Stimulated activated CD4-positive, alpha-beta T cell treated with anti-CD3 and anti-CD28 coated beads, Interleukin-4, amount 100 ng/mL, for 24 hours (primary cell): ENCODE measurements at places on chromosomes 7 and 10.

GRCh38 chr7:153524070-153524601 lies 528.1 kb upstream of the DPP6 start:
- DNase-seq, result no peak

DNA sequence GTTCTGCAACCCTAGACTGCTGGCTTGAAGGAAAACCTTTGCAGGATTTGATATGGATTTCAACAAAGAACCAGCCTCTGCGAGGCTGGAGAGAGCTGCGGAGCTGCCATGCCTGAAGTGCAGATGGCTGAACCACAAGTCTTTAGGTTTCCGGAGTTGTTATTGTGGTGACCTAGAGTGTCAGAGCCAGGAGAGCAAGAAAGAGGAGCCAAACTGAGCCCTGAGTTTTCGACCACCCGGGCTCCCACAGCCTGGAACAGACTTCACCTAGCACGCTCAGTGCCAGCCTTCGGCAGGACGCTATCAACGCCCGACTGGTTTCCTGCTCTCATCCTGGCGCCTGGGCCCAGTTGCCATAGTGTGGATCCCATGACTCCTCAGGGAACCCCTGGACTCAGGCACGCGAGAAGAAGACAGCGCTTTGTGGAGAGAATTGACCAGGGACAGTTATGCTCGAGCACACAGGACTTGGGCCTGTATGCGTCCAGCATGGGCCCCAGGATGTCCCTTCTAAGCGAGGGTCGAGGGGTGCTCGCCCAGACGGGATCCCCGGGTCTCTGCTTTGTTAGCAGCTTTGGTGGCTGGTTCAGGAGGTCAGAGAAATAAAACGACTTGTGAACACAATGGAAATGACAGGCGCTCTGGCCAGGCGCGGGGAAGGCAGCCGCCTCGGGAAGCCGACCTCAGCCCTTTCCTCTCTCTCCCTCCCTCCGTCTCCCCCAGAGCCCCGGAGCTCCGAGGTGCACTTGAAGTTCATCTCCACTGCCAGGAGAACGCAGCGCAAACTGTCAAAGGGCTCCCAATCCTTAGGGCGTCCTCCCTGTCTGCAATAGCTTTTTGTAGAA lies 1.8 kb upstream of the GAD2 start:
- no peak for DNase-seq

- no peak for DNase-seq
Measured at GRCh38 chr10:1398626-1399410, 338.5 kb downstream of the ADARB2 start.

DNA sequence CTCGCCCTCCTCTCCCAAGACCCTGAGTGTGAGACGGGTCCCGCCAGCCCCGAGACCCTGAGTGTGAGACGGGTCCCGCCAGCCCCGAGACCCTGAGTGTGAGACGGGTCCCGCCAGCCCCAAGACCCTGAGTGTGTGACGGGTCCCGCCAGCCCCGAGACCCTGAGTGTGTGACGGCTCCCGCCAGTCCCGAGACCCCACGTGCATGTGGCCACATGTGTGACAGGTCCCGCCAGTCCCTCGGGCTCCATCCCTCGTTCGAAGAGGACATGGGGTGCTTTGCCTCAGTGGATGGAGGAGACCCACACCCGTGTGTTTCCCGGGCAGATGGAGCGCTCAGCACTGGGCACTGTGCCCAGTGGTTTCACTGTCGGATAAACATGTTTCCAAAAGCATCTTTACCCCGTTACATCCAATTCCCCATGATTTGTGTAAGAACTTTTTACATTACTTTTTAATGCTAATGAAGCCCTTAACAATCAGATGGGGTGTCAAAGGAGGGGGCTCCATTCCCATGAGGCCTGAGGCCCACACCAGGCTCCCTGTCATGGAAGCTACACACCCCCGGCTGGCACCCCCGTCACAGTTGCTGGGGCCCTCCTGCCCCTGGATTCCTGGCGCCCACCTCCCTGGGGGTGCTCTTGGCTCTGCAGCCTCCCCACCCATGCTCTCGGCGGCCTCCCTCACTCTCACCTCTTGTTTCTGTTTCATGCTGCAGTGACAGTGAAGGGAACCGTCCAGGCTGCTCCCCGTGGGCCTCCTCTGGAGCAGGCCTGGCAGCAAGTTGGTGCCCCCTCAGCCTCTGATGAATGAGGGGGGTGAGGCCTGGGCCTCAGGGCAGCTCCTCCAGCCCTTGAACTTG lies 48.5 kb upstream of the CFAP46 start:
- no peak for DNase-seq

GRCh38 chr10:63142136-63142535 lies 9.0 kb downstream of the NRBF2 start:
- no peak for DNase-seq

DNA sequence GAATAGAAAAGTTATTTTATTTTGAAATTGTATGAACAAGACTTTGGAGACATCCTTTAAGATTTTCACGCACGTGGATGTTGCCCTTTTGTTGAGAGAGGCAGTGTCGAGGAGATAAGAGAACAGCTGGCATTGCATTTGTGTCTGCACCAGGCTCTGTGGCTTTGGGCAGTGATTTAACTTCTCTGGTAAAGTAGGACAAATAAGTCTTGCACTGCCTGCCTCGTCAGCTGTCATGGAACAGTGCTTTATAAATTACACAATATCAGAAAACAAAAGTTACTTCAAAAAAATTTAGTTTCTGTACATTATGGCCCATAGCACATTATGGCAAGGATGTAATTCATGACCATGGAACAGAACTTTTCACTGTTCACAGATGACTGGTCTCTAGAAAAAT lies 20.1 kb downstream of the SNX10 start:
- no peak for DNase-seq

GRCh38 chr7:33336820-33337219 lies 207.5 kb downstream of the BBS9 start:
- no peak for DNase-seq

GRCh38 chr10:64038107-64038506 lies 516.9 kb downstream of the REEP3 start:
- no peak for DNase-seq

DNA sequence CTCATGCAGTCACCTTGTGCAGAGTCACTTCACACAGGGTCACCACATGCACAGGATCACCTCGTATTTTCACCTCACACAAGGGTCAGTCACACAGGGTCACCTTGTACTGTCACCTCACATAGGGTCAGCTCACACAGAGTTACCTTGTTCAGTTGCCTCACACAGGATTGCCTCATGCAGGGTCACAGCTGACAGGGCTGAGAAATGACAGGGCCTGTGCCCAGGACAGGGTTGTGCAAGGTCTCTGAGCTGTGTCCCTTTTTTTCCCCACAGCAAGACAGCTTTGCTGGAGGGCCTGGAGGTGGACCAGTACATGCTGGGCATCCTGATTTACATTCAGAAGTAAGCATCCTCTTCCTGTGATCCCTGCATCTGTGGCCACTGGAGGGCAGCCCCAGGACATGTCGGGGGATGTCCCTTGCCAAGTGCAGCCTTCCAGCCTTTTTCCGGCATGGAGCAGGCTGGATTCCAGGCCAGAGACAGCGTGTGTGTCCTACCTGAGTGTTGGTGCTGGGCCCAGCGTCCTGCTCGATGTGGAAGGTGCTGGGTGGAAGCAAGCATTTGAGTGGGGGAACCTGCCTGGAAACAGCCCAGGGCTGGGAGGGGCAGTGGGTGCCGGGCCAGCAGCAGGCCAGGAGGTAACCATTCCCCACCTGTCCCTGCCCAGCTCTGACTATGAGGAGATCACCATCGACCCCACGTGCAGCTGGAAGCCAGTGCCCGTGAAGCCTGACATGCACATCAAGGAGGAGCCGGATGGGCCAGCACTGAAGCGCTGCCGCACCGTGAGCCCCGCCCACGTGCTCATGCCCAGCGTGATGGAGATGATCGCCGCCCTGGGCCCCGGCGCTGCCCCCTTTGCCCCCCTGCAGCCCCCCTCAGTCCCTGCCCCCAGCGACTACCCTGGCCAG lies 16.3 kb downstream of the ZMIZ2 start:
- no peak for DNase-seq

DNA sequence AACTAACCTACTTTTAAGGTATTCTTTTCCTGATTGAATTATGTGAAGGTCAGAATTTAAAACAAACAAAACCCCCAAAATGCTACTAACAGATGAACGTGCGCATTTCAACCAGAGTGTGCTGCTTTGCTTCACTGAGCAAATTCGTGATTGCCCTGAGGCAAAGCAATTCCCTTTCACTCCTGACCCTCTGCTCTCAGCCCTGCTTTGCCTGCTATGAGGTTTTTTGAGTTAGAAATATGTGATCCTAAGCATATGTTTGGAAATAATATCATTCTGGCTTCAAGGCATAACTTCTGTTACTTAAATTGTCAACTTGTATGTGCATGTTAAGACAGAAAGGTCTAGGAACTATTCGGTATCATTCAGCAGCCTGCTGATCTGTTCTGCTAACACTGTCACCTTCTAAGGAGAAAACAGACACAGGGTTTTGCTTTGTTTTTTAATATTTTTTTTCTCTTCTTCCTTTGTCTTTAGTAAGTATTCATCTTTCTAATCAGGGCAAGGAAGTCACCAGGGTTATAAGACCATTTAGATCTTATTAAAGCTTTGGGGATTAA lies 124.2 kb downstream of the GNAT3 start:
- DNase-seq, result no peak

DNA sequence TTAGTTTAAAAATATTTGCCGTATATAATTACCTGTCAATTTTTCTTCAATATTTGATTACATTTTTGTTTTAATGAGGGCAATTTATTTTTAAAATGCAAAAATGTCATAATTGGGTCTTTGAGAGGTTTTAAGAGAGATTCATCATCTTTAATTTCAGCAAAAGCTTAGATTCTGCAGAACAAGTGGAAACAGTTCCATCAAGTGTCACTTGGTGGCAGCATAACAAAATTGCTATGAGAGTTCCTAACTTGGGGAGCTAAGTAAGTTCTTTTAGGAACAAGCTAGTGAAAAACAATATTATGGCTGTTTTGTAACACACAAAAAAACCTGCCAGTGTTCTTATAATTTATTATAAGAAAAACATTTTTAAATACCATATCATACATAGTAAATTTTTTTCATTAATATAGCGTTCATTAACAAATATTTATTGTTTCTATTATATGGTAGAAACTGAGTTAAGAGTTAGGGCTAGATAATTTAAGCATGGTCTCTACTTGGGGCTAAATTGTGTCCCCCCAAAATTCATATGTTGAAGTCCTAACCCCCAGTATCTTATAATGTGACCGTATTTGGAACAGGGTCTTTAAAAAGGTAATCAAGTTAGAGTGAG lies 155.2 kb downstream of the MAGI2 start:
- no peak for DNase-seq

DNA sequence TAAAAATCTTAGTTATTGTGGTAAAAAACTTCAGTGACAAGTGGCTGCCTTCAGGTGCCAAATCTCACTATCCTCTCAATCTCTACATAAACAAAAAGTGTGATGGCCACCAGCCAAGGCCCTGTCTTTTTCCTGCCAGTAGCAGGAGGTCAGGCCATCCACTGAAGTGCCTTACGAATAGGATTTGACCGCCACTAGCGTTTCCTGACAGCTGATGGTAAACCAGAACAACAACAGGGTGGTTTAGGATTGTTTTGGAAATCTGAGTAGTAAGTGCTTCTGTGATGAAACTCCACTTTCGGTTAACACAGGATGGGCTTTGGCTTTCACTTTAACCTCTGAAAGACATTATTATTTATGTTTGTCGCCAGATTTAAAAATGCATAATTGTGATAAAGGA lies 55.7 kb upstream of the OGDHL start:
- no peak for DNase-seq

- no peak for DNase-seq
Measured at GRCh38 chr7:154912871-154913637, 89.9 kb downstream of the PAXIP1 start.

DNA sequence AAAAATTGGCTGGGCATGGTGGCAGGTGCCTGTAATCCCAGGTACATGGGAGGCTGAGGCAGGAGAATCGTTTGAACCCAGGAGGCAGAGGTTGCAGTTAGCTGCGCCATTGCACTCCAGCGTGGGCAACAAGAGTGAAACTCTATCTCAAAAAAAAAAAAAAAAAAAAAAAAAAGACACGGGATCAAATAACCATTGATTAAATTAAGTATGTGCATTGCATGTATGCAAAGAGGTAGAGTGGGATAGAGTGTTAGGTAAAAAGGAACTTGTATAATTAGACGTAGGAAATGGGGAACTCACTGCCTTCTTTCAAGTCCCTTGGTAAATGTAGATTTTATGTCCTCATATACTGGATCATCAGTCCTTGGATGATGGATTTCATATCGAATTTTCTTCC lies 13.1 kb downstream of the VCL start:
- no peak for DNase-seq
